ENCODE measurements at places on chromosomes 2 and 18. TPM values are rescaled to one million over a fixed set of nuclear protein-coding genes. Genes with fewer than 3 reads are reported as not detected.

The CROCC2 gene
- not detected for total RNA-seq

DNA sequence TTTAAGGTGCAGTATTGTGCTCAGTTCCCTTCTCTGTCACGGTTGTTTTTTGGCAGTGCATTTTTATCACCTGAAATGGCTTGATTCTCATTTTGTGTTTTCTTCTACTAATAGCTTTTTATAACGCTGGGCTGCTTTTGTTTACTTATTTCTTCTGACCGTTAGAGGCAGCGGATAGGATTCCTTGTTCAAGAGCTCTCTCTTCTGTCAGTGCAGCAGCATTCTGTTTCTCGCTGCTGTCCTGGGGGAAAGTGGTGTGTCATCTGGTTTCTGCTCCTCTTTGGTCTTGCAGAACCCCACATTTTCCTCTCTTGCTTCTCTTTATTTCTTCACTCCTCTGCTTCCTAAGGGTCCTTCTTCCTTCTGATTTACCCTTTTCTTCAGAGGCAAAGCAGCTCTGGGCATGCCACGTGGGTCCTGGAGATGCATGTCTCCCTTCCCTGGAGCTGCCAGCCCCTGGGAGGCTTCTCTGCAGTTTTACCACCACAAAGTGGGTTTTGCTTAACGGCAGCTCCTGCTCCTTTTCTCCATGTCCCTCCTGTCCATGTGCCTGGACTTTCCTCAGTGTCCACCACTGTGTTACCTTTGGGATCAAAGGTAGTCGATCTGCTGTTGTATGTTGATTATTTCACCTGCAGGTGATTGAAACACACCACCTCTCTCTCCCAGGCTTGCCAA, 47.3 kb upstream of the SNTG2 start:
- no peak for DNase-seq

GRCh38 chr2:53969968-53970723, 647 bp downstream of the PSME4 start:
- peak; percentile 39 for DNase-seq

DNA sequence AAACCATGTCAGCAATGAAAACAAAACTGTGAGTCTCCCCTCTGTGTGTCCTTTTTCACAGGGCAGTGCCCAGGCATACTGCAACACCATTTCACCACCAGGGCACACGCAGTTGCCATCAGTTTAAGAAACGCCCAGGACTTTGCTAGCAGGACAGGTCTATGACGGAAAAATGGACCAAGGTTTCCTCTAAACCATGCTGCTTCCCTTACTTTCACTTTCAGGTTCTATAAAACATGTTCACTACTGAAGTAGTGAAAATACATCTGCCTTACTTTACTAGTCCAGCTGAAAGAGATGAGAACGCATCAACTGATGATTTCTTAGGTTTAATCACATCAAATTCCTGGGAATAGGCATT, 110.5 kb downstream of the TCF4 start:
- DNase-seq: peak; percentile 25

GRCh38 chr2:98335271-98335670, 11.0 kb upstream of the CNGA3 start:
- DNase-seq: no peak

DNA sequence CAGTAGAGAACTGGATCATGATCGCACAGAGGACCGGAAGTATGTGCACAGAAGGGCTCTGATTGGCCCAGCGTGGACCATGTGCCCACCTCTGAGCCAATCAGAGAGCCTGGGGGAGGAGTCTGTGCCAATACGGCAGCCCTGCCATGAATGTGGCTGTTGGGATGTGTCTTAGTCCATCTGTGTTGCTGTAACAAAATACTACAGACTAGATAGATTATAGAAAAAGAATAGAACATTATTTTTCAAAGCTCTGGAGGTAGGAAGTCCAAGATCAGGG, 132.0 kb downstream of the NDUFA10 start:
- DNase-seq: no peak

- no peak for DNase-seq
These were observed 5.7 kb upstream of the SPATS2L start for GRCh38 chr2:200300638-200301314.

GRCh38 chr2:86570059-86570458, 6.8 kb upstream of the CHMP3 start:
- DNase-seq: no peak

Measured in activated CD4-positive, alpha-beta T cell treated with anti-CD3 and anti-CD28 coated beads for 36 hours (primary cell).